ENCODE measurements at places on chromosomes 13 and 19.
A peak's percentile ranks its signal among the peaks of the same experiment; 100 is the strongest.

GRCh38 chr13:78430811-78431210 is 172.5 kb downstream of the POU4F1 start:
- DNase-seq: no peak

GRCh38 chr19:7930765-7931164 is 4.8 kb upstream of the CTXN1 start:
- no peak for DNase-seq

GRCh38 chr13:20360835-20361412 is 128.8 kb upstream of the GJB6 start:
- no peak for DNase-seq

- no peak for DNase-seq
These were observed 11.1 kb downstream of the ZNF844 start for GRCh38 chr19:12075538-12076139.

GRCh38 chr13:79647533-79647932 is 166.6 kb downstream of the NDFIP2 start:
- DNase-seq: peak; percentile 93

Data from dermis blood vessel endothelial cell (primary cell).